ENCODE measurements at places on chromosomes 2 and 18. TPM values are rescaled to one million over a fixed set of nuclear protein-coding genes. Genes with fewer than 3 reads are reported as not detected.

RBM43 gene
- total RNA-seq, result 12.4 TPM

TSGA10 gene
- total RNA-seq, result 14.9 TPM

APCDD1 gene
- total RNA-seq, result not detected

VWA3B gene
- not detected for total RNA-seq

RUFY4 gene
- 0.33 TPM for total RNA-seq

TMEM131 gene
- total RNA-seq, result 31.5 TPM

ANKRD29 gene
- not detected for total RNA-seq

HRH4 gene
- not detected for total RNA-seq

CDK15 gene
- total RNA-seq, result not detected

ADRA2B gene
- 2.0 TPM for total RNA-seq

L3MBTL4 gene
- 0.41 TPM for total RNA-seq

SERPINB2 gene
- total RNA-seq, result not detected

CLASP1 gene
- total RNA-seq, result 57.0 TPM

IL1RL1 gene
- not detected for total RNA-seq

M1AP gene
- not detected for total RNA-seq

PLGLB1 gene
- 1.3 TPM for total RNA-seq

TRIP12 gene
- total RNA-seq, result 156 TPM

SANBR gene
- total RNA-seq, result 0.67 TPM

ZBTB14 gene
- 20.4 TPM for total RNA-seq

TMEFF2 gene
- total RNA-seq, result not detected

SPAST gene
- total RNA-seq, result 9.4 TPM

HSBP1L1 gene
- total RNA-seq, result 19.0 TPM

UGT1A1 gene
- total RNA-seq, result not detected

RAMP1 gene
- not detected for total RNA-seq

CFC1 gene
- total RNA-seq, result not detected

ALPP gene
- not detected for total RNA-seq

B3GNT7 gene
- total RNA-seq, result 2.7 TPM

GPR35 gene
- 17.5 TPM for total RNA-seq

REG3G gene
- total RNA-seq, result not detected

TRPM8 gene
- not detected for total RNA-seq

DOCK10 gene
- total RNA-seq, result 183 TPM

FABP1 gene
- total RNA-seq, result not detected

SERPINB3 gene
- not detected for total RNA-seq

C2orf81 gene
- 1.8 TPM for total RNA-seq

CD207 gene
- not detected for total RNA-seq

ITGB1BP1 gene
- 37.2 TPM for total RNA-seq

FEV gene
- not detected for total RNA-seq

NAT8 gene
- not detected for total RNA-seq

TSN gene
- total RNA-seq, result 66.8 TPM

C2orf66 gene
- total RNA-seq, result not detected

UBR3 gene
- 23.2 TPM for total RNA-seq

SATB2 gene
- not detected for total RNA-seq

ANO7 gene
- not detected for total RNA-seq

LONRF2 gene
- 0.05 TPM for total RNA-seq

SERPINB13 gene
- total RNA-seq, result not detected

CNTNAP5 gene
- not detected for total RNA-seq

GAL3ST2 gene
- total RNA-seq, result 0.81 TPM

FRZB gene
- not detected for total RNA-seq

C18orf63 gene
- not detected for total RNA-seq

OXER1 gene
- total RNA-seq, result 0.25 TPM

BABAM2 gene
- 33.1 TPM for total RNA-seq

TGFA gene
- 0.58 TPM for total RNA-seq

KHK gene
- total RNA-seq, result 0.42 TPM

KCNIP3 gene
- total RNA-seq, result not detected
